Stimulated activated CD8-positive, alpha-beta memory T cell treated with anti-CD3 and anti-CD28 coated beads, Interleukin-15, amount 100 ng/mL, for 1 hour (primary cell): ENCODE measurements at places on chromosomes 2 and 18.

- DNase-seq, result no peak
Measured at GRCh38 chr2:240255811-240256703, 115.6 kb upstream of the OTOS start.

DNA sequence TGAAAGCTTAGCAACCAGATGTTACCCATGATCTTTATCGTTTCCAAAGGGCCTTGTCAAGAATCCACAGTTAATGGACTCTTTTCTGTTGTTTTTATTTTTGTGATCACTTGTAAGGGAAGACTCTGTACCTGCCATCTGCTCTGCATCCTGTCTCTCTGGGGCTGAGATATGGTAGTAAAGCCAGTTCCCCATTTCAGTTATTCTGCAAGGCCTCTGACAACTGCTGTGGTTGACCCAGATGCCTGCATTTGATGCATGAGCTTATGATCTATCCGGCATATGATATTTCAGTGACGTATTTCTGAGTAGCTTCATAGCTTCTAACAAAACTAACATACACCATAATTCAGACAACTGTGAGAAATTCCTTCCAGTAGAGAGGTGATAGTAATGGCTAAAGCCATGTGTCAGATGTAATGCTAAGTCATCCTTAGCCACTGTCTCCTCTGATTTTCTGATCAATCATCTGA lies 105.1 kb downstream of the TPO start:
- no peak for DNase-seq

DNA sequence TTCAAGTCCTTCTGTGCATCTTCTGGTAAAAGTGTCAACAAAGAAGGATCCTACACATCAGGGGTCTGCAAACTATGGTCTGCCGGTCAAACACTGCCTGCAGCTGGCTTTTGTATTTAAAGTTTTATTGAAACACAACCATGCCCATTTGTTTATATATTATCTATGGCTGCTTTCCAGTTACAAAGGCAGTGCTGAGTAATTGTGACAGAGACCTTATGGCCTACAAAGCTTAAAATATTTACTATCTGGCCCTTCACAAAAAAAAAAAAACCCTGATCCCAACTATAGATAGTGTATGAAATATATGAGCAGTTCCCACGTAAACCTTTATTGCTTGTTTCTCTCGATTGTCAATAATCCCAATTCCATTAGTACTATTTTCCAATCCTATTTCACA lies 101.4 kb downstream of the RBMS1 start:
- DNase-seq, result no peak

- no peak for DNase-seq
Measured at GRCh38 chr2:216777637-216778273, 82.1 kb downstream of the TNP1 start.

DNA sequence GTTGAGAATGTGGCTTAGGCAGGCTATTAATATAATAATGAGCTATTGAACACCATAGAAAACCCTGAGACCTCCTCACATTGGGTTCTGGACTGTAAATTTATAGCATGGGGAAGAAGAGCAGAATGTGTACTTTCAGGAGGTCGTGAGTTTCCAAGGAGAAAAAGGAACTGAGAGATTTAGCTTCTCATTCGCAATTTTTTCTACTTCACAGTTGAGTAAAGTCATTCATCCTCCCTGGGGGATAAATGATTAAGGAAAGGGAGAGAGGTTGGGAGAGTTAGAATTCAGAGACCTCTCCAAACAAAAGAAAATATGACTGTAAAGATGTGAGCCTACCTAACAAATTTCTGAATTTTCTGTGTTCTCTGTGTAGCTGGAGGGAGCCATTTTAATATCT lies 205.8 kb upstream of the CYRIA start:
- no peak for DNase-seq

GRCh38 chr2:106130251-106130998 lies 63.7 kb downstream of the UXS1 start:
- DNase-seq, result no peak

DNA sequence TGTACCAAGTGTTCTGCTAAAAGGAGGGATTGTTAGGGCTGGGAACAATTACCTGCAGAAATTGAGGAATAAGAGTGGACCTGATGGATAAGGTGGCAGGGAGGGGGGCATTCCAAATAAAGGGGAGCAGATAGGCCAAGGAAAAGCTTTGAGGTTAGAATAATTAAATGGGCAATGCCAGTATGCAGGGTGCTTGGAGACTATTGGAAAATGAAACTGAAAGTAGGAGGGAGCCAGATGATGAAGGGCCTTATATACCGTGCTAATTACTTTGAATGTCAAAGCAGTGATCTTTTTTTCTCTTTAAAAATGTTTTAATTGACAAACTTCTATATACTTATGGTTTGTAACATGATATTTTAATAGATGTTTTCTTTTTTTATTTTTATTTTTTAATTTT lies 42.9 kb downstream of the MMADHC start:
- DNase-seq, result no peak

GRCh38 chr2:11842336-11842735 lies 95.9 kb downstream of the LPIN1 start:
- DNase-seq, result no peak

GRCh38 chr2:166293984-166294383 lies 81.8 kb downstream of the SCN9A start:
- DNase-seq, result no peak

- DNase-seq, result no peak
Measured at GRCh38 chr2:86035376-86035882, 70.3 kb downstream of the POLR1A start.
